ENCODE measurements at places on chromosomes 3 and 15.

- no peak for DNase-seq
These were observed 85.9 kb upstream of the ABHD2 start for GRCh38 chr15:89002281-89002761.

DNA sequence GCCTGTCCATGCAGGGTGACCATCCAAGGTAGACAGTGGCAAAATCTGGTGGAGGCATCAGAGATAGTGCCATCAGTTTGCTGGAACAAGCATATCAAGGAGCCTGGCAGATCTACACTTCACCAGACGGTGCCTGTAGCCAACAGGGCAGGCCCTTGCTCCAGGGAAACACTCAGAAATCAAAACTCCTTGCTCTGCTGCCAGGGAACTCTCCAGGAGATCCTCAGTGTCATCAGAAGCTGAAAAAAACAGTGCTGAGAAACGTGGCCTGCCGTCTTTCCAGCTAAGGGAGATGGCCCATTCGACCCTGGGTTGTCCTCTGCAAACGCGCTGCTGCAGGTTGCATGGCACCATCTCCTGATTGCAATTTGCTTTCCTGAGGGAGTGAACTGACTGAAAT is 30.5 kb upstream of the ATP13A3 start:
- no peak for DNase-seq

DNA sequence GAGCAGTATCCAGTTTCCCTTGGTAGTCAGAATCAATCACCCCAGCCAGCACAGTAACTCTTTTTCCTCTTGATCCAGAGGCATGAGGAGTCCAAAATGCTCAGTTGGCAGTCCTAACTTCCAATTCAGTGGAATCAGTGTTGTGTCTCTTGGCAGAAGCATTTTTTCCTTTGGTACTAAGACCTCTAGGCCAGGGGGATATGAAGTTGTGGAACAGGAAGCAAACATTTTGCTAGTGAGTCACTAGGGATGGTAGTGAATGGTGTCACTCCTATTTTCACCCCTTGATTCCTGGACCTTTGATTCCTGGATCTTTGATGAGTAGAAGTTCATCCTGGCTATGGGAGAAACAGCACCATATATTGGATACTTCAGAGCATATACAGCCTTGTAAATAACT is 70.5 kb upstream of the ALDH1A3 start:
- DNase-seq = no peak

GRCh38 chr15:97849183-97849582 is 111.3 kb upstream of the ARRDC4 start:
- DNase-seq = no peak
